ENCODE measurements at places on chromosomes 11 and 22. TPM values are rescaled to one million over a fixed set of nuclear protein-coding genes. Genes with fewer than 3 reads are reported as not detected.

LGR4 gene
- 1.4 TPM for polyA plus RNA-seq

TNNT3 gene
- not detected for polyA plus RNA-seq

P2RY2 gene
- polyA plus RNA-seq: 0.18 TPM

ZFPL1 gene
- polyA plus RNA-seq: 33.8 TPM

ISX gene
- polyA plus RNA-seq: not detected
